ENCODE measurements at places on chromosomes 16 and 17. TPM values are rescaled to one million over a fixed set of nuclear protein-coding genes. Genes with fewer than 3 reads are reported as not detected.

Gene FBRS
- 54.6 TPM for total RNA-seq

Gene ZSCAN10
- not detected for total RNA-seq

Gene DRC7
- total RNA-seq: not detected

Gene APOBR
- 96.9 TPM for total RNA-seq

Gene PPL
- total RNA-seq: 28.8 TPM

Gene DRC3
- 0.64 TPM for total RNA-seq

- DNase-seq: no peak
These were observed 26.2 kb downstream of the KPNA2 start for GRCh38 chr17:68061512-68062313.

DNA sequence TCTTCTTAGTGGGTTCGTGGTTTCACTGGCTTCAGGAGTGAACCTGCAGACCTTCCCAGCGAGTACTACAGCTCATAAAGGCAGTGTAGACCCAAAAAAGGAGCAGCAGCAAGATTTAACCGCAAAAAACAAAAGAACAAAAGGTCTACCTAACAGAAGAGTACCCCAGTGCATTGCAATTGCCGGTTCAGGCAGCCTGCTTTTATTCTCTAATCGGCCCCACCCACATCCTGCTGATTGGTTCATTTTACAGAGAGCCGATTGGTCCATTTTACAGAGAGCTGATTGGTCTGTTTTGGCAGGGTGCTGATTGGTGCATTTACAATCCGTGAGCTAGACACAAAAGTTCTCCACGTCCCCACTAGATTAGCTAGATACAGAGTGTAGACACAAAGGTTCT lies 2.0 kb upstream of the ARRB2 start:
- no peak for DNase-seq

DNA sequence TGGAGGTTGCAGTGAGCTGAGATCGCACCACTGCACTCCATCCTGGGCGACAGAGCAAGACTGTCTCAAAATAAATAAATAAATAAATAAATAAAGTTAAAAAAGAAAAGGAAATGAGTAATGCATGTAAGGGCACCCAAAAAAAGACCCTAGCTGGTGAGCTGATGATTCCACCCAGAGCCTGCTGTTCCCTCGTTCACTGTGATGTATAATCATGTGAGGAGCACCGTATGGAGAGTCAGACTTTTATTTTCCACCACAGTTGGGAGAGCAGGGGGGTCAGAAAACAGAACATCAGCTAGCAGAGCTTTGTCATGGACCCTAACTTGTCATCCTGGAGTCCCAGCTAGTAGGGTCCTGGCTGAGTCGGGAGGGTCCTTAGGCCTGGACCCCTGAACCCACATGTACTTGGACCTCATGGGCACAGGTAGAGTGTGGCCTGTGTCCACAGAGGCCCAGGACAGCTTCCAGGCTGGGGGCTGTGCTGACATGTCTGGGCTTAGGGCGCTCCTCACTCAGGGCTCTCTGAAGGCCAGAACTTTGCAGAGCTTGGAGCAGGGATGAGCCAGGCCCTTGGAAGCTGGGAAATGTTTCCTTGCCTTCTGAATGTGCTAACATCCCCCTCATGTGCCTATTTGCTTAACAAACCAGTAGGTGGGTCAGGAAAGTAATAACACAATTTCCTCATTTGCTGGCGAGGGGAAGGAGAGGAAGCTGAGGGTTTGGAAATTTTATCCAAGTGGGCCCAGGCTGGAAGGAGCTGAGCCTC lies 18.8 kb upstream of the LASP1NB start:
- DNase-seq: no peak

GRCh38 chr17:69503711-69504110 lies 89.2 kb downstream of the MAP2K6 start:
- DNase-seq: no peak

DNA sequence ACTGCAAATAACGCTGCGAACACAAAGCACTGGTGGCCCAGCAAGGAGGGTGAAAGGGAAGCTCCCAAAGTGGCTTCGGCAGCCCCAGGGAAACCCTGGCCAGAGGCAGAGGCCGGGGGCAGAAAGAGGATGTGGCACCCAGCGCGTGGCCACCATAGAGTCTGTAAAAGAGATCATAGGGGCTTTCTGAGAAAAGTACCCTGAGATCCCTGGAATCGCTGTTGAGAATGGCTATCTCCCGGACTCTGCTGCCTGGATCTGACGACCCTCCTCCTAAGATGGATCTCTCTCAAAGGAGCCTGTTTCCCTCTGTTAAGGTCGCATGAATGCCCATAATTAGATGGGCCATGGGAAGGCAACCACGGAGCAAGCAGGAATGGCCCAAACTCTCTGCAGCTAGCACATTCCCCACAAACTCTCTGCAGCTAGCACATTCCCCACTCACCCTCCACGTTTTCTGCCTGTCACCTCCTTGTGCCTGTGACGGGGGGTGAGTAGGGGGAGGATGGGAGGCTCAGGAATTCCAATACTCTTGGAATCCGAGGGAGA lies 364.4 kb downstream of the XYLT1 start:
- DNase-seq: no peak

- no peak for DNase-seq
These were observed 28.9 kb upstream of the PRM1 start for GRCh38 chr16:11309895-11310633.

DNA sequence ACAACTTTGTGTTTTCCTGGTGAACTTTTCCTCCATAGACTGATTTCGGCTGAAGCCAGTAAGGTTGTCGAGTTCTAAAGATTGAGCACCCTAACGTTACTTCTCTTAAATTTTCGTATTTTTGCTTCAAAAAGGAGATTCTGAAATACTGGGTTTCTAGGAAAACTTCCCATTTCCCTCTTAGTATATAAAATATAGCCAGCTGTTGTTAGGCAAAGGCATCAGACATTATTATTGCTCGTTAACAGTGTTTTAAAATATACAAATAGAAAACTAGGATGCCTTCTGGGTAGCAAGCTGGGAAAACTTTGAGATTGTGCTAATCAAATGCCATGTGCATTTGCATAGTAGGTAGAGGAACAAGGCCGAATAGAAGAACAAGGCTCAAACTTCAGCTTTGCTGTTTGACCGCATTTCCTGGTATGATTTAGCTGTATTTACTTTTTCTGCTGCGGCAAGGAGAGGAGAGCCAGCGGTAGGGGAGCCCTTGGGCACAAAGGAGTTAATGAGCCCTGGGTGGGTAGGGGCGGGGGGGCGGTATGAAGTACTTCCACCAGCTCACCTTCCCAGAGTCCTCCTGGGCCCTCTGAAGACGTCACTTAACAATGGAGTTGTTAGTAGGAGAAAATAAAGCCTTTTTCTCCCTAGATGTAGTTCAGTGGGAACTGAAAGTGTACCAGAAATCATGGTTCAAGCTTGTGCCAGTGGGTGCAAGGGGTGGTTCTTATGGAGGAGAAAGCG lies 151.9 kb downstream of the MSI2 start:
- peak; percentile 42 for DNase-seq

DNA sequence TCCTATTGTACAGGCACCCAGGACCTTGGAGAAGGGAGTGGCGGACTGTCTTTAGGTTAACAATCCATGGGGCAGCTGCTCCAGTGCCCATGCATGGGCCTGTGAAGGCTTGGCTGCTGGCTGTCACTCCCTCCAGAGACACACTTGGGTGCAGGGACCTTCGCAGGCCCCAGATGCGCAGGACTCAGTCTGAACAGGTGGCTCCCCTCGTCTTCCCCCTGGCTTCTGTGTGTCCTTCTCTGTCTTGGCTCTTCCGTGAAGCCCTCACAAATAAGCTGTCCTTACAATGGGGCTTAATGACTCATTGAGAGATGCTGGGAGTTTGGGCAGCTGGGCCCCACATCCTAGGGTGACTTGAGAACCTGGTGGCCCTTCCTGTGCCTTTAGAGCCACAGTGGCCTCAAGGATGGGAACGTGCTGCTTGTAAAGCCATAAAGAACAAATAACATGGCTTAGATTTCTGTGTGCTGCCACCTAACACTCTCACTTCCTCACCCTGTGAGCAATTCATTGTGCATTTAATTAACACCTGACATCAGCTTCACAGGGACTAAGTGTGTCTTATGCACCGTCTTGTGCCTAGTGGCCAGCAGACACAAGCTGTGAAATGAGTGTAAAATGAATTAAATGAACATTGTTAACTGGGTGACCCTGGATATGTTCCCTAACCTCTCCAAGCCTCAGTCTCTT lies 340.7 kb downstream of the SNX29 start:
- no peak for DNase-seq

DNA sequence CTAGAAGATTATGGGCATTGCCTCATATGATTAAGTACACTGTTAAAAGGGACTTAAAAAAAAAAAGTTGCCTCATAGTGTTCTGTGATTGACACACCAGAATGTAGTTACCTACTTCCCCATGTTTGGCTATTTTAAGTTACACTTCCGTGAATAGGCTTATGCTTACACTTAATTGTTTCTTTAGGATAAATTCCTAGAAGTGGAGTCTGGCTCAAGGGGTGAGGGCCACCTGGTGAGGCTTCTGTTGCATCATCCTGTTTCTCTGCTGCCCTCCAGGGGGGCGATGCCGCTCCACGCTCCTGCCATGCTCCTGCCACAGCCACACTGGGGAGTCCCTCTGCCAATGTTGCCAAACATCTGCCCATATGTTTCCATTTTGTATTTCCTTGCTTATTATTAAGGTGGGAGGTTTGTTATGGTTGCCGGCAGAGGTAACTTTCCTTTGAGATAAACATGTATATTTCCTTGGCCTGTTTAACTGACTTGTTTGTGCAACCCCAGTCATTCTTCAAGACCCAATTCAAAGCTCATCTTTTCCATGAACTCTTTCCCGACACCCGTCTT lies 73.1 kb downstream of the KSR1 start:
- DNase-seq: no peak

DNA sequence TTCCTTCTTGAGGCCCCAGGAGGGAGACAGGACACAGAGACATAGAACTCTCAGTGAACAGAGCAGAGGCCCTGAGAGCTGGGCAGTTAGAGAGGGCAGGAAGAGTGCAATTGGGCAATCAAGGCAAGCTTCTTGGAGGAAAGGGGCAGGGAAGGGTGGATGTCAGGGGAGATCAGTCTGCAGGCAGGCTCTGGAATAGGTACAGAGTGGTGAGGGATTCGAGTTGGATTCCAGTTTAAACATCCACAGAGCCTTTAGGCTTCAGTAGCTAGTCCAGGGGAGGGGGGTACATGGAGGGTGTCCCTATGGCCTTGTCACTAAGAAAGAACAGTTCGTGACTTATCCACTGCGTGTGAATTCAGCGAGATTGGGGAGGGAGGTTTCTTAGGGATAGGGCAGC lies 2.0 kb downstream of the PYY start:
- DNase-seq: no peak

DNA sequence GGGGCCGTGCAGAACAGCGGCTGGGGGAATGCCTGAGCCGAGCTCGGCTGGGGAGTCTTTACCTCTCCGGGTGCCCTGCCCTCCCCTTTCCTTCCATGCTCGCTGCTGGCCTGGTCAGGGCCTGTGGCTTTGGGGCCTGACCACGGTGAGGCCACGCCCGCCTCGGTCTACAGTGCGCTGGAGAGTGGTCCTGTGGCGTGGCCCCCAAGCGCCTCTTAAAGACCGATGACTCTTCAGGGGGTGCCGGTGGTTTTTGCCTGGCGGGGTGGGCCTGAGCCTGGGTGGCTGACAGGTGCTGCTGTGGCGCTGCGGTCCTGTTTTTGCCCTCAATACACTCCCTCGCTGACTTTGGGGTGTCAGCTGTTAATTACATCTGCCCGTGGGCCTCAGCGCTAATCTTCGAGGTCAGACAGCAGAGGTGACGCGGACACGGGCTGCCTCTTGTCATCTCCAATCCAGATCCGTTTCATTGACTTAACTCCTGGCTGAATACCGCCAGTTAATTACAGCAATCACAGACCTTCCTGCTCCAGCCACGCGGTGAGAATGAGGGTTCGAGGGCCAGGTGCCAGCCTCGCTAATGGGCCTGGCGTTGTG lies 29.7 kb downstream of the GSE1 start:
- DNase-seq: no peak

DNA sequence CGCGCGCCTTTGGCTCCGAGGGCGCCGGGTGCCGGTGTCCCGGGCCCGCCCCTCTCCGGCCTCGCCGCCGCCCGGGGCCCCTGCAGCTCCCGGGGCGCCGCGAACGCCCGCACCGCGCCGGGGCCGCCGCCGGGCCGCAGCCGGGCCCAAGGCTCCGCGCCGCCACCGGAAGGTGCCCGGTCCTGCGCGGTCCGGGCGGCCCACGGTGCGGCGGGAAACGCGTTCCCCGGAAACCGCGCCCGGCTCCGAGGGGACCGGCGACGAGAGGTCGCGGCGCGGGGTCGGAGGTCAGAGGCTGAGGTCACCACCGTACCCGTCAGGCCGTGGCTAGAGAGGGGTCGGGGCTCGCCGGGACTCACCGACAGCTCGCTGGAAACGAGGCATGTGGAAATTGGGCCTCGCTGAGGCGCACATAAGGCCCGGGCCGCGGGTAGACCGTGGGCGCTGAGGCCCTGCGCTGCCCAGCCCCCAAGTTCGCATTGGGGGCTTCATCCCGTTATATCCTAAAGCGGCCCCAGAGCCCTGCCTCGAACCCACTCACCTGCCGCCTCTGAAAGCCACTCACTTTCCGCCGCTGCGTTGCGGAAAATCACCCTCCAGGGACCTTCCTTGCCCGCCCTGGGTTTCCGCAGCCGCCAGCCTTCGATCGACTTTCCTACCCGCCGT lies at the start of gene DUS1L:
TSS of gene DUS1L (minus strand) at position 167 of the 666 bp plus-strand sequence. CDS start 745 bp downstream, outside the sequence.
- peak; percentile 67 for DNase-seq

GRCh38 chr16:60127196-60127595 lies 1393.1 kb upstream of the GOT2 start:
- DNase-seq: no peak

- no peak for DNase-seq
These were observed 5.9 kb upstream of the AATK start for GRCh38 chr17:81171941-81172340.

DNA sequence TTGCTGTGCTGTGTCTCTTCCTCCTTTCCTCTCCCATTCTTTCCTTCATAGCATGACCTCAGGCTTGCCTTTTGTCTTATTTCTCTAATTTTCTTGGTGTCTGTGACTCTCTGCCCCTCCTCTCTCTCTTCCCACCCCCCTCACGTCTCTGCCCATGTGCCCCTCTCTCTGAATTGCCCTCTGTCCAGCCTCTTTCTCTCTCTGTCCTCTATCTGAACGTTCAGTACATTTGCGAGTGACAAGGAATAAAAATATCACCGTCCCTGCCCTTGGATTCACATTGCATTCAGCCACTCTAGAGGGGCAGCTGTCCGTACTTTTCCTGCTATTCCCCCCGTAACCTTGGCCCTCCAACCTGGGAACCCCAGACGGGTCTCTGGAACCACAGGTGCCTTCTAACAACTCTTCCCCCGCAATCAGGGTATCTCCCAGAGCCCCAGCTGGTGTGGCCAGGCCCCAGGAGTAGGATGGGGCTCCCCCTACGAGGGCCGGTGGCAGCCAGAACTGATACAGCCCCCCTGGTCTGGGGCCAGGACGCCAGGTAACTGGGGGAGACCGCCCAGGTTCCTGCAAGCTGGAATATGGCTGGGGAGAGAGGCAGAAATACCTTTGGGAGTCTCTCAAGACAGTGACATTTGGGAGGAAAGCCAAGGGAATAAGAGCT lies 1.8 kb downstream of the KIF1C start:
- no peak for DNase-seq

GRCh38 chr17:71842986-71843385 lies 277.8 kb upstream of the SOX9 start:
- DNase-seq: no peak
